GM23338 (cell line): ENCODE measurements at places on chromosomes 1 and 21. TPM values are rescaled to one million over a fixed set of nuclear protein-coding genes. Genes with fewer than 3 reads are reported as not detected.

- DNase-seq: no peak
Measured at GRCh38 chr1:91731815-91732214, 154.1 kb downstream of the TGFBR3 start.

DNA sequence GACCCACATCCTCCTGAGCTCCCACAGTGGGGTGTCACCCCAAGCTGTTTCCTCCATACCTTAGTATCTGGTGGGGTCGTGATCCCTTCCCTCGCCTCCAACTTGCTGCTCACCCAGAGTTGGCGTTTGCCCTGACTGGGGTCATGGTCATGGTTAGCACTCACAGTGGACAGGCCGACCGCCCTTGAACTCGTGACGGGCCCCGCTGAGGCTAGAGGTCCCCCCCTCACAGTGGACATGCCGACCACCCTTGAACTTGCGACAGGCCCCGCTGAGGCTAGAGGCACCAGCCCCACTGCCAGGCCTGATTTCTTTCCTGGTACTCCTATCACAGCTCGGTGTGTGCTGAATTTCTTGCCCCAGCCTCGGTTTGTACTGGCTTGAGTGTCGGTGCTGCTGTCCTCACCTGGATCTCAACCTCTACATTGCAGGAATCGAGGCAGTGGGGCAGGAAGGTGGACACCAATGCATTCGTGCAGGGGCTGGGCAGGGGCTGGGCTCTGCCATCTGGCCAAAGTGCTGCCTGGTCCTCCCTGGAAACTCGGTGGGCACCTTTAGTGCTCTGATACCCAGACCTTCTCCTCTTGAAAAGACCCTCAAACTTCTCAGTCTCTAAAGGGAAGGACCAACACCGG, 37.5 kb upstream of the AJAP1 start:
- no peak for DNase-seq

DNA sequence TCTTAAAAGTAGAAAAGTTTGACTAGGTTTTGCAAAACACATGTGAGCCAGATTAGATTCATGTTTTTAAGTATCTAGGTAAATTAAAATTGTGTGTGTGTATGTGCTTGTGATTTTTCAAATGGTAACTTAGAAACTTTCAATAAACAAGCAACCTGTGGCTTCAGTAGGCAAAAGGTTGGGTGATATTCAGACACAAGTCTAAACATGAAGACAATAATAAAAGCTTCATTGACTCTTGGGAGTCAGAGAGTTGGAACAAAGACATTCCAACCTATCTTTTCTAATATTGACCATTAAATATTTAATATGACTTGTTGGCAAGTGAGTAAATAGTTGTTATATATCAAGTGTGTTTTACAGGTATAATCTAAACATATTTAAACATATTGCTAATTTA, 1049.6 kb upstream of the ADGRL4 start:
- DNase-seq: no peak

The ORC1 gene
- 13.0 and 15.1 TPM in 2 replicates for polyA plus RNA-seq

The NCF2 gene
- 0.45 TPM in 1 of 2 replicates, not detected in the other for polyA plus RNA-seq

The SAMSN1 gene
- 5.4 and 7.9 TPM in 2 replicates for polyA plus RNA-seq

The ATP1B1 gene
- 69.2 and 73.4 TPM in 2 replicates for polyA plus RNA-seq
